Activated T-helper 1 cell treated with anti-CD3 and anti-CD28 coated beads, Interleukin-12 subunit alpha, Interleukin-12 subunit beta, Interleukin-2, Interleukin-4 antibody, amounts not matched to agents 30 ng/mL and 10 ng/mL and 1 ng/mL, durations not matched to agents 14 hours and 24 hours and 36 hours (primary cell): ENCODE measurements at places on chromosomes 6 and 20. TPM values are rescaled to one million over a fixed set of nuclear protein-coding genes. Genes with fewer than 3 reads are reported as not detected.

Gene ZSCAN12
- total RNA-seq: 5.6 and 5.7 TPM in 2 replicates

Gene PCK1
- total RNA-seq: not detected in 2 replicates

Gene GPANK1
- total RNA-seq: 34.8 and 37.2 TPM in 2 replicates

Gene DDAH2
- total RNA-seq: 4.9 and 5.7 TPM in 2 replicates

Gene PTGIS
- total RNA-seq: 40.6 and 43.6 TPM in 2 replicates

Gene PAX1
- not detected in 2 replicates for total RNA-seq

Gene PLN
- not detected in 2 replicates for total RNA-seq

Gene SLC32A1
- not detected in 2 replicates for total RNA-seq

Gene SPATA25
- 0.59 and 1.1 TPM in 2 replicates for total RNA-seq

Gene GSTA3
- total RNA-seq: not detected in 2 replicates

Gene CCN2
- not detected in 2 replicates for total RNA-seq

Gene ENPP1
- total RNA-seq: 1.0 and 1.2 TPM in 2 replicates

Gene RAET1E
- total RNA-seq: not detected in 2 replicates

Gene LHFPL5
- total RNA-seq: not detected in 2 replicates

Gene EPHA7
- total RNA-seq: not detected in 2 replicates

Gene REPS1
- 69.6 and 74.6 TPM in 2 replicates for total RNA-seq

Gene CPXM1
- 0.31 and 0.76 TPM in 2 replicates for total RNA-seq

Gene MSH5
- total RNA-seq: 80.5 and 83.4 TPM in 2 replicates

Gene SEC23B
- 110 and 113 TPM in 2 replicates for total RNA-seq

Gene C2
- 0.88 and 1.6 TPM in 2 replicates for total RNA-seq

Gene EXOC2
- 44.5 and 47.1 TPM in 2 replicates for total RNA-seq

Gene BPIFB1
- total RNA-seq: not detected in 2 replicates

Gene ERVFRD-1
- not detected in 2 replicates for total RNA-seq

Gene THBD
- total RNA-seq: not detected in 2 replicates

Gene COL19A1
- not detected in 2 replicates for total RNA-seq

Gene ACSS1
- total RNA-seq: 11.7 and 12.7 TPM in 2 replicates

Gene GPR63
- total RNA-seq: 3.1 and 3.2 TPM in 2 replicates

Gene PRRC2A
- total RNA-seq: 281 and 283 TPM in 2 replicates

Gene BANF2
- not detected in 2 replicates for total RNA-seq

Gene ZSCAN23
- total RNA-seq: 1.1 and 2.2 TPM in 2 replicates

Gene FAM209B
- 1.2 and 1.4 TPM in 2 replicates for total RNA-seq

Gene IRAK1BP1
- total RNA-seq: 3.0 TPM in 2 replicates

Gene ABHD16B
- total RNA-seq: not detected in 2 replicates

Gene FOXS1
- not detected in 2 replicates for total RNA-seq

Gene SAMD3
- total RNA-seq: 3.1 and 4.6 TPM in 2 replicates

Gene CLPSL1
- total RNA-seq: not detected in 2 replicates

Gene ADGB
- total RNA-seq: not detected in 2 replicates

Gene NPEPL1
- 20.6 and 22.9 TPM in 2 replicates for total RNA-seq

Gene IL17F
- total RNA-seq: 0.27 TPM in 1 of 2 replicates, not detected in the other
